ENCODE measurements at places on chromosomes 1 and 21.

DNA sequence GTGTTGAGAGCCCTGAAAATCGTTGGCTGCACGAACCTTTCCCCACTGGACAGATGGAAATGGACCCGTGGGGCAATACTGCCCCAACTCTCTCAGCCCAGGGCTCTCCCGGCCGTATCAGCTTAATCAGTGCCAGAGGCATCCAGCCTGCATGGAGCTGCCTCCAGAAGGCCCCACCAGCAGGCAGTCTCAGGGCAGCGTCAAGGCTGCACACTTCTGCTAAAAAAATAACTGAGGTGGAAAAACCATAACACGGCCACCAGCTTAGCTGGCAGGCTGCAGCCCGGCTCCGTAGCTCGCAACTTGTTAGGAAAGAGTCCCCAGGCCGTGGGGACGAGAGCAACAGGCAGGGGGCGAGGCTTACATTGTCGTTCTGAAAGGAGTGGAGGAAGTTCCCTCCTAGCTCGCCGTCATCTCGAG, 27.9 kb downstream of the MRPL37 start:
- DNase-seq = no peak

- DNase-seq = no peak
Measured at GRCh38 chr1:21904704-21905520, 32.2 kb downstream of the HSPG2 start.

DNA sequence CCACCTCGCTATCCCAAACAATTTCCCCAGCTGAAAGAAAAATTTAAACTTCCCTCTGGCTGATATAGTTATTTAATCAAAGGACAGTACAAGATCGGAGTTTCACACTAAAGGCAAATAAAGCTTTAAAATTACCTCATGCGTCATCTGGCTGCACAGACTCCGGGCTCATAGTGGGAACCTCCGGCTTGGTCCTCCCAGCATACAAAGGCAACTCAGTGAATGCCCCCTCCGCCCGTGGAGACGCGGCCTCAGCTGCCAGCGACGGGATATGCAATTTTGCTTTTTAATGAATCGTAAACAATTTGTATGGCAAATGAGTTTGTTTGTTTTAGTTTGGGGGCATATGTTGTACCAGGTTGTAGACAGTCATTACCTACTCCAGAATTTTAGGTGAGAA, 214.6 kb upstream of the NFIA start:
- DNase-seq = no peak

DNA sequence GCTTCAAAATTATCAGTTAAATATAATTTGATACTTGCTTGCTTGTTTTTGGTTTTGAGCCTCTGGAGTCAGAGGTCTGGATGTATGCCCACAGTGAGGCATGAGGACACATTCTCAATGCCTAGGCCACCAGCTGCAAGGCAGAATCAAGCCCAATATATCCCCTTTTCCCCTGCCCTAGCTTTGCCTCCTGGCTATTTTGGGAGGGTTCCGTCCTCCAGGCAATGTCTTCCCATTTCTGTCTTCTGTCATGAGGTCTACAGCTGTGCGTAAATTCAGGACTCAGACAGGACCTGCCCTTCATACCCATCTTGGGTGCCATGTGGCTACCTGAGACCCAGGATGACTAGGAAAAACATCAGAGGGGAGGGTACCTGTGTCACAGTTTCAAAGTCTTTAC, 19.2 kb downstream of the NRDC start:
- no peak for DNase-seq

GRCh38 chr1:41360074-41360785, 1.0 kb upstream of the FOXO6 start:
- DNase-seq = no peak

DNA sequence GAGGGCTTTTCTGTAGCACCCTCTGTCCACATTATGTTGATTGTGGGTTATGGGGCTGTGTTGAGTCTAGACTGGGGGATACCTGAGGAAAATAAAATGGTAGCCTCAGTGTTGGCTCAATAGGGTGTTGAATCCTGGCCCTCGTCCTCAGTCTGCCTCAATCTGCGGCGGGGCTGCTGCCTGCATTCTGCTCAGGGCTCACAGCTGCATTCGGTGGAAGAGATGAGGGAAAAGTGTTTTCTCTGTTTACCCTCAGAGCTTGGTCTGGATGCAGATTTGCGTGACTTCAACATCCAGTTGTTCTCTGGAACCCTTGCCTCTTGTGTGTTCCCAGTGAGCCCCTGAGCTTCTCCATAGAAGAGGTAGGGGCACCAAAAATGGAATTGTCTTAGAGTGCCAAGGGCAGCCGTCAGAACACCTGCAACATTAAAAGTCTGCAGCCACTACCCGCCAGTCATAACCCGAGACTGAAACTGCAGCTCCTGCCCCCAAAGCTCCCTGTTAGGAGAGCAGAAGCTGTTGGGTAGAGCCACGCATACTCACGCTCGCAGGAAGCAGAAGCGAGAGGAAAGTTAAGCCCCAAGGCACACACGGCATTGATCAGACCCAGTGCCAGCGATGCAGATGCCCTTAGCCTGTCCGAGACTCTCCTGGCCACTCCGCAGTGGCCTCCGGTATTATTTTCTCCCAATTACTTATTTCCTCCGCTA, 215.3 kb upstream of the C1orf174 start:
- no peak for DNase-seq

GRCh38 chr1:65265651-65266351, 43.5 kb upstream of the DNAJC6 start:
- DNase-seq = no peak

DNA sequence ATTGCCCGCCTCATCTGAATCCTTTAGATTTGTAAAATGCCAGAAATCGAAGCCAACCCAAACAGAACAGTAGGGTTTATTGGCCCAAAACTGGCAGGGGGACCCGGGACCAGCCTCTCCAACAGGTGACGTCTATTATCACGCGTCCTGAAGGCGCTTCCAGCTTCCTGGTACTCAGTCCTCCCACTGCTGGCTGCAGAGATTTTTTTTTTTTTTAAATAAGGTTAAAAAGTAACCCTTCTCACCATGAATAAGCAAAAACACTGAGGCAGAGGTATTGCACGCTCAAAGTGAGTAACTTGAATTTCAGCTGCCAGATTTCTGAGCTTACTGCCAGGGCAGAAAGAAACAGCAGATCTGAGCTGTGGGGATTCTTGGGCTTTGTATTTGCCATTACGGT, 54.4 kb upstream of the GCLM start:
- DNase-seq = no peak

DNA sequence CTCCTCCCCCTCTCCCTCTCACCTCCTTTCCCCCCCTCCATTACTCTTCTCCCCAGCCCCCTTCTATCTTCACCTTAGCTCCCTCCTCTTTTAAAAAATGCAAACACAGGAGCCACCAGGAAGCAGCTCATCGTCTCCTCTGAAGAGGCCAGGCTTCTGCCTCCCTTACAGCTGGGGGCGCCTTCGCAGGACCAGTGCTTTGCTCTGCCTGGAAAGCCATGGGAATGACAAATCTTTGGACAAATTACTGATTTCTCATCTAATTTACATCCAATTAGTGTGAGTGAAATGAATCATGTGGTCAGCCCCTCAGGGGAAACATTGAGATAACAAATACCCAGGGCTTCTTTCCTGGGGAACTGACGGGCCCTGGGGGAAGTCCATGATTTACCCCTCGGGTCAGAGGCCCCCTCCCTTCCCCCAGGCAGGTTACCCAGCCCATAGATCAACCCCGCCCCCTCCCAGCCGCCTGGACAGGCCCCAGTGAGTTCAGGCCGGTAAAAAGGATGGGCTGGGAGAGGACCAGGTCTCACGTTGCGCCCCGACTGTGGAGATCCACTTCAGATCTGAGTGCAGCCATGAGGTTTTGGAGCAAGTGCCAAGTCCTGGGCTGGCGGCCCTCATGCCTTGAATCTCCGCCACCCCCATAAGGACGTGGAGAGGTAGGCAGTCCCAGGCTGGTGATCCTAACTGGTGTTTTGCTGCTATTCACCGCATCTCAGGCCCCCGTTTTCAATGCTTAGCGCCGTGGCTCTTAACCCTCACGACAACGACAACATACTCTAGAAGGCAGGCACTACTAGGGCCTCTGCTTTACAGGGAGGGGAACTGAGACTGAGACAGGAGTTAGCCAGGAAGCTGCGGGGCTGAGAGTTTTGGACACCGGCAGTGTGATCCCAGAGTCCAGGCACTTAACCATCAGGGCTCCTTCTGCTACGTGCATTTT, 300.8 kb downstream of the RRAGC start:
- no peak for DNase-seq

DNA sequence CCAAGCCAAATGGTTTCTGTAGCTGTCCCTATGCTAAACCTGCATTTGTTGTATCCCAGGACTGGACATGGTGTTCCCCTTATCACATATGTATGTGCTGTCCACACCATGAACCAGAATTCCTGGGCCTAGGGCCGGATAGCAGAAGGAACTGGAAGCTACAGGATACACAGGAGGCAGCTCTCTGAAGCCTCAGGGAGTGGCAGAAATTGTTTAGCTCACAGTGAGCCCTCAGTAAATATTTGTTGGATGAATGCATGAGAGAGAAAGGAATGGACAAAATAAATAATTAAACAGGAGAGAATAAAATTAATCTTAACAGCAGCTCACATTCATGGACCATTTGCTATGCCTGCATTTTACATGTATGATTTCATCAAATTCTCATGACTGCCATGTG, 2.1 kb downstream of the NIPAL3 start:
- no peak for DNase-seq

- no peak for DNase-seq
Measured at GRCh38 chr1:9676815-9677393, 25.4 kb downstream of the PIK3CD start.

GRCh38 chr1:207884266-207885029, 26.5 kb downstream of the CD34 start:
- no peak for DNase-seq

DNA sequence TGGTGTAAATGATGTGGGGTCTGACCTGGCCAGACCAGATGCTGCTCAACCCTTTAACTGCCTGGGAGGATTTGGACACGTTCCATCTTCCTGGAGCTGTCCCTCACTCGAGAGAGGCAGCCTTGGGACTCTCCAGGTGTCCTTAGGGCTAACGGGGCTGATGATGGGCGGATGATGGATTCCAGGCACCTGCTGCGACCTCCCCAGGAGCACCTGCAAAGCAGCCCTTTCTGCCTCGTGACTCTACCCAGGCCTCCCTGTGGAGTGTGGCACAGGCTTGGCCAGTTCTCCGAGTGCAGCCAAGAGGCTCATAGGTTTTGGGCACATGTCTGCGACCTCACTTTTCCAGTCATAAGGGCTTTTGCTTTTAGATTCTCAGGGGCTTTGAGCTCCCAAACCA, 12.3 kb upstream of the TRIM17 start:
- DNase-seq = no peak

DNA sequence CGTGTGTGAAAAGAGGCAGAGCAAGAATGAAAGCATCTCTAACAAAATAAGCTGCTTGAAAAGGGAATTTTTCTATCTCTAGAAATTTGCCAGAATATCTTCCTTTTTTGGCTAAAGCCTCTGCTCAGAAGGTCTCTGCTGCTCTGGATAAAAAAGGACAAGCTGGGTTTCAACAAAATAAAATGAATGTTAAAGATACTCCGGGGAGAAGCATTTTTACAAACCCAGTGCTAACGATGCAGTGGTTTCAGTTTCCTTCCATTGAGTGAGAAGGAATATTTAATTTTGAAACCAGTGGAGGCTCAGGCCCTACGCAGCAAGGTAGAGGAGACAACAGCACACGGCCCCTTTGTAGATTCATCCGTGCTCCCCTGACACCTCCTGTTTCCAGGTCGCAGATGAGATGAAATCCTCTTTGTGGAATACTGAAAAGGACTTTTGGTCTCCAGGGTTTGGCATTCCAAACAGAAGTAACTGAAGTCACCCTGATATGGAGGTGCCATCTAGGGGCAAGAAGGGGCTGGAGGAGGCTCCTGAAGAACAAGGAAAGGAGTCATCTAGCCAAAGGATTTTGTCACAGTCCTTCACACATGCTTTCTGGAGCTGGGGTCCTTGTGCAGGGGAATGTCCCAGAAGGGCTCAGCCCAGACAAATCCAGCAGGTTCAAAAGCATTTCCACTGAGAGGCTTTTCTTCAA, 65.7 kb upstream of the SYT6 start:
- DNase-seq = no peak

GRCh38 chr1:43530483-43531106, at the start of gene PTPRF:
Gene PTPRF, plus strand, starts transcription at chr1:43530883. Its CDS starts 14,193 bp downstream, at chr1:43545076.
- DNase-seq = no peak

DNA sequence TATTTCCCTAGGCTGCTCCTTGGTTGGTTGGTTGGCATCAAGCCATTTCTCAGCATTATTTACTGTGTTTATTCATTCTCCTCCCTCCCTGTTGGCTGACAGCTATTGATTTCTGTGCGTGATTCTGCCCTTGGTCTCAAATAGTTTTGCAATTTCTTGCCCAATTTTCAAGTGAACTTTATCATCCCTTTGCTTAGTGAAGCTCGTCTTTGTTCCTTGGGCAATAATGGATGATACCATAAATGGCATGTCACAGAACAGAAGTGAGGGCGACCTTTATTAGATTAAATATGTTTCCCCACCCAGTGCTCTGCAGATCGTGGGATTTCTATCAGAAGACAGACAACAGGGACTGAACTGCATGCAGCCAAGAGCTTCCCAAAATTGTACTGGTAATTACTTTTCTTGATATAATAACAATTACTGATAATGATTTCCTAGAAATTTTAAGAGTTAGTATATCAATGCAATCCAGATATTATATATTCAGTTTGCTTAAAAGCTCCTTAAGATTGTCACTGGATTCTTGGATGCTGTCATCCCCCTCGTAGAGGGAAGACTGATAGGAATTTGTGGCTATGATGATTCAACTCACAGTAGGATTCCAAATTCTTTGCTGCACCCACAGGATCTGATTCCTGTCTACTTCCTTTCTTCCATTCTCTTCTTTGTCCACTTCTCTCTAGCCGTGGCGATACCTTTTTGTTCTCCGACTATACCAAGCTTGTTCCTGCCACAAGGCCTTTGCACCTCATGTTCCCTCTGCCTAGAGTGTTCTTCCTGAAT, 122.1 kb upstream of the KAZN start:
- DNase-seq = no peak

GRCh38 chr1:42231253-42231652, 66.7 kb upstream of the GUCA2A start:
- DNase-seq = no peak

GRCh38 chr1:206866062-206866461, 639 bp downstream of the IL20 start:
- no peak for DNase-seq

- DNase-seq = no peak
Measured at GRCh38 chr1:196517193-196517592, 91.0 kb downstream of the KCNT2 start.

GRCh38 chr1:234862944-234863515, 253.1 kb upstream of the IRF2BP2 start:
- DNase-seq = no peak

GRCh38 chr1:172135076-172135672, 285.3 kb upstream of the C1orf105 start:
- DNase-seq = no peak

- no peak for DNase-seq
Measured at GRCh38 chr1:18246543-18246942, 138.9 kb downstream of the IGSF21 start.

- no peak for DNase-seq
Measured at GRCh38 chr1:11918799-11919519, 7.3 kb downstream of the KIAA2013 start.

DNA sequence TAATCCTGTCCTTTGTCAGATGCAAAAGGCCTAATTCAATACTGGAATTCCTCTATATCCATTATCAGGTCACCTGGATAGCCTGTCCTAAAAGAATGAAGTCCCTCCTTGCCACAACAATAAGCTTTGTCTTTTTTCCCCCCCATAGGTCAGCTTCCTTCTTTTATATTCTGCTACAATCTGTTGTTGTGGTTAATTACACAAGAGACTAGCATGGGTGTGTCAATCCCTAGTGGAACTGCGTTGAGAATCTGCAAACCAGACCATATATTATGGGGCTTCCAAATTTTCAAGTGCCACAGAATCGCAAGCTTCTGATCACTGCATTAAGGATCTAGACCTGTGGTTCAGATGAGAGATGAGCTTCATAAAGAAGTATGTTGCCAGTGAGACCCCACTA, 349.6 kb downstream of the SMYD3 start:
- DNase-seq = no peak

Measured in activated CD8-positive, alpha-beta memory T cell treated with anti-CD3 and anti-CD28 coated beads for 48 hours (primary cell).